Kidney (tissue), 22 donors: ENCODE measurements at places on chromosomes 4 and X. TPM values are rescaled to one million over a fixed set of nuclear protein-coding genes. Genes with fewer than 3 reads are reported as not detected.

DNA sequence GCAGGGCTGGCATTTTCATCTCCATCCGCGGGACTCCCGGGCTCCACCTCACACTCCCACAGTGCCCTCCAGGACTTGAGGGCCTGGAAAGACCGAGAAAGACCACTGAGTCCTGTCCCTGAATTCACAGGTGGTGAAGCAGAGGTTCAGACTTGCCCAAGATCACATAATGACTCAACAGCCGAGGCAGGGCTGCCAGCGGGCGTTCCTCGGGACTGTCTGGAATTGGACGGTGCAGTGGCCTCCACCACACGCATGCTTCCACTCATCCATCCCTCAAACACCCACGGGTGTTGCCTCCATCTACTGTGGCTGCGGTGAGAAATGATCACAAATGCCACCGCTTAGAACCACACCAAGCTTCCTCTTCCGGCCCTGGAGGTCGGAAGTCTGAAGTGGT lies 6.9 kb upstream of the ADRA2C start:
- no peaks in the 10 kb centered on the region for H3K4me1 ChIP-seq
- no peak overlapping the region for H3K4me3 ChIP-seq
- no peaks in the 10 kb centered on the region for H3K36me3 ChIP-seq
- no peak overlapping the region for H3K27ac ChIP-seq
- no peak for DNase-seq

The BTK gene
- total RNA-seq, result 13.9 TPM

- DNase-seq, result no peak
- H3K27ac ChIP-seq, result no peak overlapping the region
- no peaks in the 10 kb centered on the region for H3K27me3 ChIP-seq
Observed at GRCh38 chr4:6855692-6856297, 53.8 kb upstream of the TBC1D14 start.

DNA sequence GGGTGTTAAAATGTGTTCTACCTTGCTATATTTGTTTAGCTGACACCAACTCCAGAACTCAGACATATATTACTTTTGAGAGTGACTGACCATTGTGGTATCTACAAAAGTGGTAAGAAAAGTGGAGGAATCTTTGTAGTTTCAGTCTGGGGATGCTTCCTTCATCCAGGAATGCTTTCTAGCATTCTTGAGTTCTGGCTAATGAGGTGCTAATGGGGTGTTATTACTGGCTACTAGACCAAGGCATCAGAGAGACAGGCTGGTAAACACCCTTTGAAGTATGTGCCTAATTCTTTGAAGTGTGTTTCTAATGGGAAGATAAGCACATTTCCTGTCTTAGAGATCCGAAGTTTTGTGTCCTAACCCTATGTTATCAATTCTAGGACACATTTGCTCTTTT lies 310.4 kb downstream of the SPRY1 start:
- no peak for DNase-seq
- H3K4me3 ChIP-seq, result no peak overlapping the region
- no peak overlapping the region for H3K27ac ChIP-seq

GRCh38 chr4:10623862-10624261 lies 60.7 kb downstream of the CLNK start:
- no peaks in the 10 kb centered on the region for H3K36me3 ChIP-seq
- no peaks in the 10 kb centered on the region for H3K4me1 ChIP-seq
- H3K27me3 ChIP-seq, result no peaks in the 10 kb centered on the region
- DNase-seq, result no peak
- no peak overlapping the region for H3K27ac ChIP-seq
- no peak overlapping the region for H3K4me3 ChIP-seq
